ENCODE measurements at places on chromosomes 13 and 19. TPM values are rescaled to one million over a fixed set of nuclear protein-coding genes. Genes with fewer than 3 reads are reported as not detected.

Gene URAD
- not detected for total RNA-seq

Gene CGB1
- total RNA-seq: not detected

Gene TEX29
- total RNA-seq: not detected

Gene CAMSAP3
- 6.1 TPM for total RNA-seq

Gene CXCL17
- total RNA-seq: not detected

Gene CKM
- not detected for total RNA-seq

Gene ZNF600
- 0.11 TPM for total RNA-seq

Gene SIN3B
- total RNA-seq: 23.0 TPM

Gene TGFBR3L
- 1.8 TPM for total RNA-seq

All from A549 treated with Mapracorat at 1 μM for 4 hours (cell line).